Activated CD4-positive, alpha-beta T cell treated with anti-CD3 and anti-CD28 coated beads, Interleukin-2, amount 10 ng/mL, durations not matched to agents 24 days and 14 days (primary cell): ENCODE measurements at places on chromosomes 1 and 21.
A peak's percentile ranks its signal among the peaks of the same experiment; 100 is the strongest.

- no peak for DNase-seq
These were observed 105.4 kb downstream of the ATP6V1G3 start for GRCh38 chr1:198435056-198435455.

DNA sequence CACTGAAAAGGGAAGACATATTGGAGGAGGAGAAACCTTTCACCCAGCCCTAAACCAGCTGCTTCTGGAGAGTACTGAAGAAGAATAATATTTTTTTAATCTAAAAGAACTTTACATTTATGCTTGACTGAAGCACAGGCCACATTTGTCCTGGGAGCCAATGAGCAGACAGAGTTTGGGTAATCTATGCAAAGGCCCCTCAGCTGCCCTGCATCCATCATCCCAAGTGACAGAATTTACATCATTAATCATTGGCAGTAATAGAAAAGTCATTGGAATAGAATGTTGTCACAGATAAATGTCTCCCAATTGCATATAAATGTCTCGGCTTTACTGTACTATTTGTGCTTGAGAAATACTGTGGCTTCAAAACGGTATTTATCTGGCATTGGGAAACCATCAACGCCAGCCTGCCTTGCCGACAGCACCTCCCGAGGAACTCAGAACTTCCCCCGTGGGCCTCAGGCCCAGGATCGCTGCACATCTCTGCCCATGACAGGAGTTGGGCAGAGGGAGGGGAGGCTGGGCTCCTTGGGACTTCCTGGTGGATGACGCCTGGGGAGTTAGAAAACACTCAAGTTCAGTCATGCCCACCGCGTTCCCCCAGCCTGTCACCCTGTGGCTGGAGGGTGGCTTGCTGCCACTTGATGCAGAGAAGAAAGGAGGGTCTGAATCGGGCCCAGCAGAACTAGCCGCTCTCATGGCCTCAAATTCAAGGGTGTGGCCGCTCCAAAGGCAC is 133.1 kb downstream of the CAMTA1 start:
- no peak for DNase-seq

- peak; percentile 84 for DNase-seq
These were observed at the start of gene S100A6 for GRCh38 chr1:153535242-153536011. TSS of gene S100A6 (minus strand) at chr1:153535991. CDS start at chr1:153535339, 652 bp downstream.

DNA sequence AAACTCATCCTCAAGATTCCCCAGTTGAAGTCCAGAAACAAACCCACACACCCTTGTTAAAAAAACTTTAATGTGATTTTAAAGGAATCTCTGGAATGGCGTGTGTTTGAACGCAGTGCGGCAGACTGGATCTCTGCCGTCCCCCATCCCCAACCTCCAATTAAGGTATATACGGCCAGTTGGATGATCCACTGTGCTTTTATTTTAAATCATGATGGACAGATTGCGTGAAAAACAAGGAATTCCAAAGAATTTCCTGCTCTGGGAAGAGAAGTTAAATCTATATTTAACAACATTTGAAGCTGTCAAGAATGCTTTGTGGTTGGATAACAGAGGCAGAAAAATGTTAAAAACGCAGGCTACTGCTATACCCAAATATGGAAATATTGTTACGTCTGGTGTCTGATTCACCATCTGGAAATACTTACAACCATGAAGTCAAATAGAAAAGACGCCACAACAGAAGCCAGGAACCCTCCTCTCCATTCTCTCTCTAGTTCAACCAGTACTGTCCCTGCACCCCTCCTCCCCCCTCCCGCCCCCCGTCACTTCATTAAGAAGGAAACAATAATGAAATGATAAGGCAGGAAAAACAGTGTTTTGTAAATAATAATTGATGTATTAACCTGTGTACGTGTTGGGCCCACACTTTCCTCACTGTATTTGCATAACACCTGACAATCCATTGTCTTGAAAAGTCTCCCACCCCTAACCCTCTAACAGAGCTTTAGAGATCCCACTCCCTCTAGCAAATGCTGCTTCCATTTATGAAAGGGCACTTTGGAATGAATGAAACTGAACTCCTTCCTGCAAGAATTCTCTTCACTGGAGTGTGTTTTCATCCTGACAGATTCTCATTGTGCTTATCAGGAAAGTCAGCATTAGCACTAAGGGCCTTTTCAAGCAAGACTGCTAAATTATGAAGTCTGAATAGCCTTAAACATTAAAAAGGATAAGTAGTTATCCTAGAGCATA is 2.0 kb upstream of the CCN1 start:
- no peak for DNase-seq

DNA sequence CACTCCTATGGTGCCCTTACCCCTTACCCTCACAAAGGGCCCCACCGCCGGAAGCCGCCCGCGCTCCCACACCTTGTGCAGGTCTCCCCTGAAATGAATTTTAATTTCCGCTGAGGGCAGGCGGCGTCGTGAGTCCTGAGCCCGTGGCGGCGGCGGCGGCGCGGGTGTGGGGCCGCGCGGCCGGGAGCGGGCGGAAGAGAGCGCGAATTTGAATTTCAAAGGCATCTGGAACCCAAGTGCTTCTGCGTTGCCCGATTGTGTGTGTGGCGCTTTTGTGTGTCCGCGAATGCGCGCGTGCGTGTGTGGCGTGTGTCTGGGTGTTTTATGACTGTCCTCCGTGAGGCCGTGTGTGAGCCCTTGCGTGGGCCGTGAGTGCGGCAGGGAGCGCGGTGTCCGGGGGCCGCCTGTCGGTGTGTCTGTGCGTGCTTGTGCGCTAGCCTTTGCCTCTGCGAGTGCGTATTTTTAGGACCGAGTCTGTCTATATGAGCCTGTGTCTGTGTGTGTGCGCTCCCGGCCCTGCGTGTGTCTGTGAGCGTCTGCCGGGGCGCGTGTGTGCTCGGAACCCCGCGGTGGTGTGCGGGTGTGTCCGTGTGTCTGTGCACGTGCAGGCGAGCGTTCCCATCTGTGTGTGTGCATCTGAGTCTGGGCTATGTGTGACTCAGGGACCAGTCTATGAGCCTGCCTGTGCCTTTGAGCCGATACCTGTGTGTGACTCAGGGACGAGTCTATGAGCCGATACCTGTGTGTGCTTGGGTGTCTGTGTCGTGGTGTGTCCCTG is 7.9 kb upstream of the ADGRB2 start:
- peak; percentile 68 for DNase-seq

DNA sequence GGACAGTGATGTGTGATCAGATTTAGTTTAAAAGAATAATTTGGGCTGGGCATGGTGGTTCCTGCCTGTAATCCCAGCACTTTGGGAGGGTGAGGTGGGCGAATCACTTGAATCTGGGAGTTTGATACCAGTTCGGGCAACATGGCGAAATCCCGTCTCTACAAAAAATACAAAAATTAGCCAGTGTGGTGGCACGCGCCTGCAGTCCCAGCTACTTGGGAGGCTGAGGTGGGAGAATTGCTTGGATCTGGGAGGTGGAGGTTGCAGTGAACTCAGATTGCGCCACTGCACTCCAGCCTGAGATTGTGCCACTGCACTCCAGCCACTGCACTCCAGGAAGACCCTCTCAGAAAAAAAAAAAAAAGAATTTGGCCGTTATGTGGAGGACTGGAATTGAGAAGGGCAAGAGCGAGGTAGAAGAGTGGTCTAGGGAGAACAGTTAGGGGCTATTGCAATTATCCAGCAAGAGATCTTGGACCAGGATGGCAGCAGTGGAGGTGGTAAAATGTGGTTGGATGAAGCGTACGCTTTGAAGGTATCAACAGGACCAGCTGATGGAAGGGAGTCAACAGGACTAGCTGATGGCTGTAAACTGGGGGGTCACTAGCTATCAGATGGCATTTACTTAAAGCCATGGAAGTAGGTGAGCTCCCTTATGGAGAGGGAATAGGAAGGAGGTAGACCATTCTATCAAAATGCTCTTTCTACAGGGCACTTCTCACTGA is 9.6 kb downstream of the BTBD19 start:
- peak; percentile 56 for DNase-seq

DNA sequence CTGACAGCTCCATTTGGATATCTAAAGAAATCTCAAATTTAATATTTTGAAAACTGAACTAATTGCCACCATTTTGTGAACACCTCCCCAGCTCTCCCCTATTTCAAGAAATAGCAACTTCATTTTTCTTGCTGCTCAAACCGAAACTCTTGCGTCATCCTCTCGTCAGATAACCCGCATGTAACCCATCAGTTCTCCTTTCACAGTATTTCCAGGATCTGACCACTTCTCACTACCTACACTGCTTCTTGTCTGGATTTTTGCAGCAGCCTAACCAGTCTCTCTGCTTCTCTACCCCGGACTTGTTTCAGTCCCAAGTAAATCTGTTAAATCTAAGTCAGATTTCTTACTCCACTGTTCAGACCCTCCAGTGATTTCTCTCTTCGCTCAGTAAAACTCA is 75.6 kb downstream of the MTR start:
- no peak for DNase-seq

- DNase-seq: peak; percentile 92
These were observed 655 bp downstream of the USF1 start for GRCh38 chr1:161044908-161045735.

DNA sequence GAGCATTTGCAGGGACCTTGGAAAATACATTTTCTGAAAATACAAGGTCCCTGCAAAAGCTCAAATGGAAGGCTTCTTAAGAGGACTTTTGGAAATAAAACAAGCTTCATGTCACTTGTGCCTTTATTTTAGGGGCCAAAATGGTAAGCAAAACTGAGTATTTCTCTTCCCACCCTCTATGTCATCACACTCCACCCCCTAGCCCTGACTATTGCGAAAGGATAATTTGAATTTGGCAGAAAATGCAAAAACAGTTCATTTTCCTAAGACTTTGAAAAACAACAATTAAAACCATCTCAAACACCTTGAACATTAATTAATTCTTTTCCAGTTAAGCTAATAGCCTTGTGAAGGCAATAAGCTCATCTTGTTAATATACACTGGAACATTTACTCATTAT is 201.7 kb downstream of the TM2D1 start:
- no peak for DNase-seq
